Tibial artery (tissue), 4 donors: ENCODE measurements at places on chromosomes 2 and 18.

DNA sequence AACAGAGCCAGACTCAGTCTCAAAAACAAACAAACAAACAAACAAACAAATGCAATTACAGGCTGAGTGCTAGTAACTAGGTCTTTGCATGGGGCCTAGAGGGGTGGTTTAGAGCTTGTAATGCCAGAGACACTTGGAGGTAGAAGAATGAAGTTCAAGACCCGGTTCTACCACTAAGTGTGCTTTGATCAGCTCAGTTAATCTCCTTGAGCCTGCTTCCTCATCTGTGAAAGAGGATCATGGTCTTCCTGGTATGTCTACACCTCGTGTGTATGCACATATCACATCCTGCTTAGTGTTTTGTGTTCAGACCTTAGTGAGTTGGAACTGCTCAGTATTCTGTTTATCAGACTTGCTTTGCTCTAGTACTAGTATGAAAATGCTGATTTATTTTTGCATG, 4.8 kb upstream of the ATP6V1C2 start:
- no peak for DNase-seq

DNA sequence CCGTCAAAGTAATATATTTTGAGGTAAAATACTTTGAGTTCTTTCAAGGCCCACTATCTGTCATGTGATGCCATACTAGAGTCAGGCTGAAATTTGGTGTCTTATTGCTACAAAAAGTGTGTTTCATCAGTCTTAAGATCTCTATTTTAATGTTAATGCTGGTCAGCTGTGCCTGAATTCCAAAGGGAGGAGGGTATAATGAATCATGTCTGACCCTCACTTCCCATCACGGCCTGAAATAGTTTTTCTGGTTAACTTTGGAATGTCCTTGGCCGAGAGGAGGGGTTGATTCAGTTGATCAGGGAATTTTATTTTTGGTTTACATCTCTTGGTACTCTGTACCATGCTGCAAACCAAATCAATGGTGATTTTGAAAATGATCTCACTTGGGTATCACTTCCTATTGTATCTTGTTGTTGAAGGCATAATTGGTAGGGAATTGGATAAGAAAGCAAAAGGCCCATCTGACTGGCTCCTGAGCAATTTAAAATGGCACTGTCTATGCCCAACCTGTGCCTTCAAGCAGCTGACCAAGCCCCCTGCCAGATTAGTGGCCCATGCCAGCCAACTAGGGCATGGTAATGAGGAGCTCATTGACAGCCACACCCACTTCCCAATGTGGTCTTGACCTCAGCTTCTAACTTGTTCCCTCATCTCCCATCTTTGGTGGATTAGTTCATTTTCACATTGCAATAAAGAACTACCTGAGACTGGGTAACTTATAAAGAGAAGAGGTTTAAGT, 6.1 kb upstream of the SLC35F5 start:
- no peak for DNase-seq

GRCh38 chr2:241256168-241256545, 59.3 kb downstream of the HDLBP start:
- no peak for DNase-seq

GRCh38 chr18:75502286-75502685, 74.8 kb upstream of the SMIM21 start:
- no peak for DNase-seq

- no peak for DNase-seq
These were observed 204.1 kb downstream of the AFF3 start for GRCh38 chr2:99938250-99938649.

DNA sequence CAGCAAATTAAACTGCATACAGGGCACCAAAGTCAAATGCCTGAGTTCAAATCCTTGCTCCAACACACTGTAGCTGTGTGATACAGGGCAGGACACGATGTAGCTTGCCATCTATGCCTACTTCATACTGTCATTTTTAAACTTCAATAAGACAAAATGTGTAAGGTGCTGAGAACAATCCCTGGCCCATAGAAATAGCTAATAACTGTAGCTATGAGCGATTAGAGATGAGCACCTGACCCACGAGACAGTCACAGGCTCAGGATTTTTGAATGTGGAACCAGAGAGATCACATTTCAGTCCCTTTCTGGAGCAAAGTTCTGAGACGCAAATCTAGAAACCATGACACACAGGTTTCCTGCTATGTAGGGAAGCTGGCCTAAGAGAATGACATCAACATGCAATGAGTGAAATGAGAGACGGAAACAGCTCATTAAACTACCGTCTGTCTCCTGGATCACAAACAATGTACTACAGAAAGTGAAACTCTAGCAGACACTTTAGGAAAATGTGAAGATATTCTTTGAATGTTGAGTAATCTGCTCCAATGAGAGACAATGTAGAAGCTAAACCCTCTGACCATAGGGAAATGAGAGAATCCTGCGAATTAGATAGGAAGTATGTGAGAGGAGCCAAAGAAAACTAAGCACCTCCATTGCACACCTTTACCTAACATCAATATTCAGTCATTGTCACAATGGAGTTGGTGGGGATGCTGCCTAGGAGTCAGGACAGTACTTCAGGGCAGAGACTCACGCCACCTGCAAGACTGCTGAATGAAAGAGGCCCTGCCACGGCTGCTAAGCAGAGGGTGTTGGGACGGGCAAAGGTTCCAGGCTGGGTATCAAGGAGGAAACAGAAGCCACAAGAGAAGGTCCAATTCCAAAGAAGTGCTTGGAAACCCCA, 25.5 kb downstream of the B4GALT6 start:
- DNase-seq = no peak

DNA sequence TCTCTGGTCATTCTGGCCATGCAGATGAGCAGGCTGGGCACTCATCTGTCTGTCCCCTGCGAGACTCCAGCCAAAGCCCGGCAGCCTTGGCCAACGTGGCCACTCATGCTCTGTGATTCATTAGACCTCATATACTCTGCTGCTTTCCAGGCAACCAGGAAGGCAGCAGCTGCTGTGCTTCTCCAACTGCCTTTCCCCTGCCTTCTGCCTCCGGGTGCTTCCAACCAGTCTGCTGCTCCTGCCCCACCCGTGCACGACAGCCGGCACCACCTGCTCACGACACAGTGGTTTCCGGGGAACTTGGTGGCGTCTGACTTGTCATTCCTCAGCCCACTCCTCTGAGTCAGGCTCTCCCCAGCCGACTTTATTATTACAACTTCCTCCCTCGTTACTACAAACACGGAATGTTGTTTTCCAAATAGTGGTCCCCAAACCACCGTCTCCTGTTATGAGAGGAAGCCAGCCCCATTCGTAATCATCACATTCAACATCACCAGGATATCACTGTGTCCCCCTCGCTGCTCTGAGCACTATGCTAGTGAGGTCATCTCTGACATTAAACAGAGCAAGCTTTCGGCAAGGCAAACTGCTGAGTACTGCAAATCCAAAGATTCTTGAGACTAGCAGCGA, 392.4 kb downstream of the ALK start:
- no peak for DNase-seq

GRCh38 chr2:37767959-37768925, 96.8 kb upstream of the CDC42EP3 start:
- DNase-seq = peak; percentile 74

DNA sequence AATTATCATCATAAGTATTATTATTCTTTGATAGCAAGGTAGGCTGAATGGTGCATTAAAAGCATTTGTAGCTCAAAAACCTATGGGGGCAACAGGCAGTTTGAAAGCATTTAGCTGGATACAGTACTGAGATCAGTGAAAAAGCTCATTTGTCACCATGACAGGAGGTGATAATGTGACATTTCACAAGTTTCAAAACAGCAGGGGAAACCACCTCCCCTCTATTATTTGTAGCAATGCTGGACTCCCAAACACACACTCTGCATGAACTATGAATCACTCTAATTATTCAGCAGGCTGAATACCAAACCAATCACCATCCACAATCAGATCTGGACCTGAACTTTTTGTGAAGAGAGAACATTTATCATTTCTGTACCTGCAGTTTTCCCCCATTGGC, 63.4 kb downstream of the MYO5B start:
- DNase-seq = no peak

DNA sequence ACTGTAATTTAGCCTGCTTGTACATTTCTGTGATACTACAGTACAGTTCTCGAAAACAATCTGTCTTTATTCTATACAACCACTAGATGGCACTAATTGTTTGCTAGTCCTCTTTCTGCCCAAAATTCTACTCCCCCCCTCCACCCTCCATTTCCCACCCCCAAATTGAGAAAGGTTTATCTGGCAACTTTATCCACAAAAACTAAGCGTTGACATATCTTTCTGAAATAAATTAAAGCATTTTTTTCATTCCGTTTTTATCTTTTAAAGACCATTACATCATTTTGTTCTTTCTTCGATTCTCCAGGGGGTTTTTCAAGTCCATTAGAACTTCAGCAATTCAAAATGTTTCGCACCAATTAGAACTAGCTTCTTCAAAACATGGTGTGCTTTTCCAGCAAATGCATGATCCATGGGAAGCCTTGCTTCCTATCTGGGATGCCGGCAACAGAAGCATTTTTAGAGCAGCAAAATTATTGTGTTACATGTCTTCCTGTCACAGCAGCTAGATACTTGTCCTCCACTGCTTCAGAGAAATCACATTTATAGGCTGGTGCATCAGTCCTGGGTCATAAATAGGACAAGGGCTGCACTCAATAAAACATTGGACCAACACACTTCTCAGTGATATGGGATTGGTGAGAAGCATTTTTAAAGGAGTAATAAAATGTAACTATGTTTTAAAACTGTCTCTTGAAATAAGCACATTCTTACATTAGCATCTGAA, 241.3 kb downstream of the PAX3 start:
- no peak for DNase-seq

DNA sequence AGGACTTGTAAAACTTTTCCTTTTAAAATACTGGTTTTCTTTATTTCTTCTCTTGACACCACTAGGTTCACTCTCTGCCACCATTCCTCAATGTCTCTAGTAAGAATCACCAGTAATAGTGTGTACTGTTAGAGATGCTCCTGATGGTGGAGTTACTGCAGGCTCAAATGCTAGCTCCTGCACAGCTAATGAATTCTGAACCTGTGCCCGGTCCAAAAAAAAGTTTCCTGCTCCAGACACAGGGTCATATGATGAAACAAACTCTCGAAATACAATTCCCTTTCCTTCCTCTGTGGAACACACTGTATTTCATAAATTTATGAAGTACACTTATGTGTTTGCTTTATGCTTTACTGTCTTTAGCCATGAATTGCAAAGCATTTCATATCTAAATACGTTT, 19.2 kb downstream of the PMS1 start:
- DNase-seq = no peak

- no peak for DNase-seq
These were observed 1624.9 kb upstream of the CELF4 start for GRCh38 chr18:39190508-39190907.

DNA sequence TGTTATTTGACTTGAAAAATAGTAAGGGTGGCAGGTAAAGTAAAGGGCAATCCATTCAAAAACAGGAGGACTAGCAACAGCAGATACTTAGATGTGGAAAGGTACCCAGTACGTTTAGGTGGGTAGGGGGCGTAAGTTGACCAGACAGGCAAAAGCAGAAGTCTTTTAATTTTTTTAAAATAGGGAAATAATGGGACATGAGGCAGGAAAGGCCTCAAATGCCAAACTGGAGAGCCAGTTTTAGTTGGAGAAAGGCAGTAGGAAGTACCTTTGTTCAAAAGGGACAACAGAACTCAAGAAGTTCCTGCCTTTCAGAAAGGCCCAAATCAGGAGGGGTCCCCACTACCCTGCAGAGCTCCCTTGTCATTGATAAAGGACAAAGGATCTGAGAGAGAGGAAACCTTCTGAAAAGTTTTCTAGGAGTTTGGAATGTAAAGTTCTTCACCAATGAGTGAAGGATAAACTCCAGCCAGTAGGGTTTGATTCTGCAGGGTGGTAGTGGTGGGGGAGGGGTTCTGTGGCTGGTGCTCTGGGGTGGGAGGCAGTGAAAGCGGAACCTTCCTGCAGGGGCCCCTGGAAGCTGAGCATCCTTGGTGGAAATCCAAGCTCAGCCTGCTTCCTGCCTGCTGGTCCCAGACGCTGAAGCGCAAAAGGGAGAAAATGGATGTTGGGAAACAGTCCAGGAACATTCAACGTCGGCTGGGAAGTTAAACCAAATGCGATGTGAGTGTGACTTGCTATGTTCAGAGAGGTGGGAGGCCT, 40.1 kb downstream of the TMEM17 start:
- no peak for DNase-seq

GRCh38 chr18:31252522-31252921, 65.4 kb upstream of the DSG1 start:
- DNase-seq = no peak

- DNase-seq = no peak
These were observed 29.8 kb downstream of the MGAT5 start for GRCh38 chr2:134283661-134284060.

DNA sequence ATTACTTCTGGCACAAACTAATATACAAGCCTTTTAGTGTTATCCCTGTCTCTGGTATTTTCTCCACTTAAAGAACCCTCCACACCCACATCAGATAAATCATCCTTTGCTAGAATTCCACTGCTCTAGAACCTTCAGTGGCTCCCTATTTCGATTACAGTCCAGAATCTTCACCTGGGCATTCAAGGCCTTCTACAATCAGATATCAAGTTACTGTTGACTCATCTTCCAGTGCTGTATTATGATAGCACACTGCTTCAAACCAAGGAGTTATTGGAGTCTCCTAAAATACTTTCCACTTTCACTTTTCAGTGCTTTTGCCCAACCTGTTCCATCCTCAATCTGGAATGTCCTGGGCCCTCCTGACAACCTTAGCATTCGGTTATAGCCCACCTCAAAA, 3.4 kb downstream of the CGREF1 start:
- no peak for DNase-seq

DNA sequence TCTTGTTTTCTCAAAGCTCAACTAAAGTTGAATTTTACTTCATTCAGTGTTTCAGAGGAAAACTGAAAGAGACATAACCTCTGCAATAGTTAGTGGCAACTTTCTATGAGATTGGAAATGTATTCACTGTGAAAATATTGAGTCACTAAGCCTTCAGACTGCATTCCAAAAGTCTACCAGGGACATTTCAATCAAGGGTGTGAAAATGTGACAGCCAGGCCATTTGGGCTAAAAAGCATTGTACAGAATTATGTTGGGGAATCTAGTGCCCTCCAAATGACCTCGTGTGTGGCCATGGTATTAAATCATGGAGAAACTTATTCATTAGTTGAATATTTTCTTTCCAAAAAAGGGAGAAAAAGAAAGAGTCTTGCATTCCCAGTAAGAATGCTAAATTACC, 251.9 kb downstream of the GRB14 start:
- DNase-seq = no peak

GRCh38 chr2:119827866-119828507, 68.3 kb downstream of the PTPN4 start:
- no peak for DNase-seq

- no peak for DNase-seq
These were observed 97.2 kb downstream of the RTN4 start for GRCh38 chr2:54952978-54953456.

DNA sequence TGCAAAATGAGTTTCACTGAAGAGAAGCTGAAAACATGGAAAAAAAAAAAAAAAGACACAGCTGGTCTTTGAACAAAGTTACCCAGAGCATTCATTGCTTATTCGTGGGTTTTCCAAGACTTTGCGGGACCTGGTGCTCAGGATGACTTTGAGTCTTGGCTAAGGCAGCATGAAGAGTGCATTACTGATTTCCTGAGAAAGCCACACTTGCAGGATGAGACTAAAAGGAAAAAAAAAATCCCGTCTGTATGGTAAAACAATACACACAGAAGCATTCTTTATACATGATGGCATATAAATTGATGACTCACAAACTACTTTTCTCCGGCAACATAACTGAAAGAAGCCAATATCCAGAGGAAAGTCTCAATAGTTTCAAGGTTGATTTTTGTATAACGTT, 195.4 kb downstream of the SPP2 start:
- DNase-seq = no peak
